ENCODE measurements at places on chromosomes 6 and 20.

- DNase-seq: no peak
These were observed 173.7 kb upstream of the THEMIS start for GRCh38 chr6:128074567-128074966.

- DNase-seq: no peak
These were observed 301.2 kb upstream of the SGK1 start for GRCh38 chr6:134619077-134619476.

DNA sequence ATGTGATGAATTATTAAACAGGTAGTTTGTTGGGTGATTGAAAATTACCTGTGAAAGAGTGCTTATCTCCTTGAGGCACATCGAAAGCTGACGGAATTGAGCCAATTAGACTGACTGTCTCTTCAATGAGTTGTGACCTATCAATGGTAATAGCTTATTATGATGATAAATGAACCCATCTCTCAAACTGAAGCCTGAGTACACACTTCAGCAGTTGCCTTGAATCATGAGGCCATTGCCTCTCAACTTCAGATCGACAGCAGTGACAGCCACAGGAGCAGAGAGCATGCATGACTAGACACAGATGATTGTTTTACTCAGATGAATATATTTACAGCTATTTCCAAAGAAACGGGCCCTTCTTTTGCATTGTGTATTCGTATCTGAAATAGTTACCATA lies 323.9 kb downstream of the LAMA2 start:
- DNase-seq: no peak

DNA sequence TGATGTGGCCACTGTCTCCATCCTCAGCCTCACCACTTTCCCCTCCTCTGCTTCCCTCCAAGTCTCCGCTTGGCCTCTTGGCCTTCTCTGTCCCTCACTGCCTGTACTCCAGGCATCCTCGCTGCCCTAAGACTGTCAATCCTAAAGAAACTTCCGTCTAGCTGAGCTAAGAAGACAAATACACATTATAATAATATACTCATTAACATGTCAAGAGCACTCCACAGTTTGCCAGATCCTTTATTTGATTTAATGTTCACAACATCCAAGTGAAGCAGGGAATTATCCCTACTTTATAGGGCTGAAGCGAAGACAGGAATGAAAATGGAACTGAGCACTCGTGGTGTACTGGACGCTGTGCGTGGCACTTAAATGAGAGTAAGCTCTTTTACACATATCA lies 72.4 kb upstream of the SLC22A23 start:
- no peak for DNase-seq

GRCh38 chr20:31516651-31517050 lies 2.4 kb downstream of the HM13 start:
- no peak for DNase-seq

- peak; percentile 87 for DNase-seq
These were observed 2.5 kb downstream of the MYMX start for GRCh38 chr6:44219053-44219814.

GRCh38 chr20:14832630-14833029 lies 495.2 kb upstream of the FLRT3 start:
- no peak for DNase-seq

DNA sequence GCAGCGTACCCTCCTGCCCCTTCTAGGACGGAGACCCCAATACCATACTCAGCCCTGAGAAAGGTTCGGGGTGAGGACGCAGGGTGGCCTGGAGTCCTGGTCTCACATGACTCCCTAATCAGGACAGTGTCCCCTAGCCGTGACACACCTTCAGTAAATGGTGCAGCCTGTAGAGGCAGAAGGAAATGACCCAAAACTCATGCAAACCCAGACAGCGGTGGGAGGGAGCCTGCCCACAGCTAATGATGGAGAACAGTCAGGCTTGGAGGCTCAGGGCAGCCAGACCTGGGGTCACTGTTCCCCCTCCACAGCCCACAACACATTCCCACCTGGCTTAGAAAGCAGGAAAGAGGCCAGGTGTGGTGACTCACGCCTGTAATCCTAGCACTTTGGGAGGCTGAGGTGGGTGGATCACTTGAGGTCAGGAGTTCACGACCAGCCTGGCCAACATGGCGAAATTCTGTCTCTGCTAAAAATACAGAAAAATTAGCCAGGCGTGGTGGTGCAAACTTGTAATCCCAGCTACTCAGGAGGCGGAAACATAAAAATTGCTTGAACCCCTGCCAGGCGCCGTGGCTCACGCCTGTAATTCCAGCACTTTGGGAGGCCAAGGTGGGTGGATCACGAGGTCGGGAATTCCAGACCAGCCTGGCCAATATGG lies 8.8 kb upstream of the HMGA1 start:
- no peak for DNase-seq

GRCh38 chr20:49705358-49705757 lies 8.3 kb downstream of the B4GALT5 start:
- DNase-seq: no peak

- DNase-seq: no peak
These were observed 297.5 kb upstream of the FERMT1 start for GRCh38 chr20:6420336-6420735.

All from left lung (tissue), 14 donors.